ENCODE measurements at places on chromosomes 5 and 9.

GRCh38 chr9:89012294-89013042, 21.2 kb downstream of the S1PR3 start:
- no peak for DNase-seq

- peak; percentile 20 for DNase-seq
Observed at GRCh38 chr9:18122171-18122570, 351.8 kb upstream of the ADAMTSL1 start.

DNA sequence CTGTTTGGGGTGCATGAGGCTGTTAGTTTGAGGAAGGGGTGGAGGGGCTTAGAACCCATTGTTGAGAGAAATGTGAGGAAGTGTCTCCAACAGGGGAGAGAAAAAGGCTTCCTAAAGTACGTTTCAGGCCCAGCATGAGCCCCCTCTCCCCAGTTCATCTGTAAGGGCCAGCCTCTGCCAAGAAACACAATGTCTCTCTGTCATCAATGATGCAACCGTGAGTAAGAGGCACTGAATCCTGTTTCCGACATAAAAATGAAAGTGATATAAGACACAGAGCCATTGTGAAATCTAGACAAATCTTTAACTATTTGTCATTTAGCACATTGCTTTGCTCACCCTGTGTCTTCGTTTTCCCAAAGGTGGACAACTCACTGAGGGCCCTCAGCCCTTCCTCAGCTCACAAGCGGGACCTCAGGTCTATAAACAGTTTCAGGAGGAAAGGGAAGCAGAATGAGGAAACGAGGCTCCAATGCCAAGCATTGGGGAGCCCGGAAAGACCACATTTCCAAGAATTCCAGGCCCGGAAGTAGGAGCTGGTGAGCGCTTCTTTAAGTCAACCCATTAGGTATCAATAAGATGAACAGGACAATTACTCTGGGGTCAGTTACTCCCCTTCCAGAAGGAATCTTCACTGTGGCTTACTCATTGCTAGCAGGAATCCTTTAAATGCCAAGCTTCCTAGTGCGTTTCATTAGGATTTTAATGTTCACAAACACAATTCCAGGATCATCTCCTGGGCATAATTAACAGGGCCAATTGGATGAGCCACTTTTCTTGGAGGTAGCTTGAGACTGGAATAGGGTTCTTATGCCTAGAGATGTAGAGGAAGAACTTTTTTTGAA, 59.0 kb upstream of the KLF4 start:
- peak; percentile 87 for DNase-seq

DNA sequence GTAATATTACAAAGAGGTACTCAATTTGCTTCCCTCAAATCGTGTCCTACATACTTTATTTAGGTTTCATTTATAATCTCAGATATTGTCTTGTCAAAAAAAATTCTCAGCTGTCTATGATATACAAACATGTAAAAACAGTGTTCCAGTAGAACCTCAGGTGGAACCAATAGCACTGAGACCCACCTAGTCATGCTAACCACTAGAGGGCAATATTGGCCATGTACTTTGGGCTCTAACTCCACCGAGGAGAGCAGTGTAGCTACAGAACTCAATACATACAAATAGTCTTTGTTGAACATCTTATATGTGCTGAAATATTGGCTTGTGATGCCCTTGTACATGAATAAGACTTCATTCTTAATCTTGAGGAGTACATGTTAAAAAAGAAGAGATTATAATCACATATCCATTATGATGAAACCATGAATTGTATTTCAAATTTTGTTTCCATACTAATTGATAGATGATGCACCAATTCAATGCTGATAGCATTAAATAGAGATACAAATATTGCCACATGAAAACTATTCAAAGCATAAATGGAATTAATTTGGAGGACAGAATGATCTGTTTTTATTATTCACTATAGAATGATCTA, 71.2 kb upstream of the CNTLN start:
- DNase-seq = peak; percentile 55

- DNase-seq = no peak
Observed at GRCh38 chr9:134565316-134565915, 76.2 kb upstream of the COL5A1 start.

GRCh38 chr5:177358370-177358819, 671 bp downstream of the RGS14 start:
- DNase-seq = no peak

DNA sequence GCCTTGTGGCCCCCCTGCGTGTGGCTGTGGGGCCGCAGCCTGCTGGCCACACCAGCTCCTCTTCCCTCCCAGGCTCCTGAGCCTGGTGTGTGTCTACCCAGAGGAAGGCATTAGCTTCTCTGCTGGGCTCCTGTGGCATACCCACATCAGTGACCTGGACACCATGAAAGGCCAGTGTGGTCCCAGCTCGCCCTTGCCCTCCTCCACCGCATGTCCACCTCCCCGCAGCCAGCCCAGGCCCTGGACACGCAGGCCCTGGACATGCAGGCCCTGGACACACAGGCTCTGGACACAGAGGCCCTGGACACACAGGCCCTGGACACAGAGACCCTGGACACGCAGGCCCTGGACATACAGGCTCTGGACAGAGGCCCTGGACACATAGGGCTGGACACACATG, 153.4 kb upstream of the PPP1R26 start:
- no peak for DNase-seq

- DNase-seq = no peak
Observed at GRCh38 chr9:133969681-133970580, 22.2 kb downstream of the VAV2 start.

DNA sequence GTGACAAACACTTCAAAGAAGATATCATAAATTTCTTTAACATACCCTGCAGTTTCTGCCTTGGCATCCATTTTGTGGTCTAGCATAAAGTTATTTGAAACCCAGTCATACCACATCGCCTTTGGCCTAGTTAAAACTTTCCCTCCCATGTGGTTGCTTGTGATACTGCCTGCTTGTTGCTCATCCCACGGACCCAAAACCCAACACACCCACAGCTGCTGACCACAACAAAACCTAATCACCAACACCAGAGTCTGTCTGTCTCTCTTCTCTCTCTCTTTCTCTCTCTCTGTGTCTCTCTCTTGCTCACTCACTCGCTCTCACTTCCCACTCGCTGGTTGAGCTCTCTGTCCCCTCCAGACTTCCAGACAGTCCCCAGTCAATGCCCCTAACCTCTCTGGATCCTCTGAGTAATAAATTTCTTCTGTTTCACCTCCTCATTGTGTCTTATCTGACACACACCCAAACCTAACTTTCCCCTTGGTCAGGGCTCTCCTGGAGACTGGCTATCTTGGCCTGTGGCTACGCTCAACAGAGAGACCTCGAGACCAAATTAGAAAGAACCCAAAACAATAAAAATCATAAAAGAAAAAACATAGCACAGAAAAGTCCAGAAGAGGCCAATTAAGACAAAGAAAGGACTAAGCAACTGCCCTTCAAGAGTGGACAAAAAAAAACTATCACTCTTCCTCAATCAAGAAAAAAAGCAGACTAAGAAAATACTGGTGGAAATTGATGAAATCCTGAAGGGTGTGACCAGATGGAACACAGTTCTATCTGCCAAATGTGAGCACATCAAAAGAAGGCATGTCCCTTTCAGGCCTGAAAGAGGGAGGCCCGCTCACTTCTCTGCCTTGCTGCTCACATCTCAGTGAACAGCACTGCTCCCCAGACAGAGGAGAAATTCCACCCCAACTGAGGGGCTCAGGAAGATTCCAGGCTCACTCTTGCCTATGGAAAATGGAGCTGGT, 41.5 kb downstream of the TTLL11 start:
- no peak for DNase-seq

DNA sequence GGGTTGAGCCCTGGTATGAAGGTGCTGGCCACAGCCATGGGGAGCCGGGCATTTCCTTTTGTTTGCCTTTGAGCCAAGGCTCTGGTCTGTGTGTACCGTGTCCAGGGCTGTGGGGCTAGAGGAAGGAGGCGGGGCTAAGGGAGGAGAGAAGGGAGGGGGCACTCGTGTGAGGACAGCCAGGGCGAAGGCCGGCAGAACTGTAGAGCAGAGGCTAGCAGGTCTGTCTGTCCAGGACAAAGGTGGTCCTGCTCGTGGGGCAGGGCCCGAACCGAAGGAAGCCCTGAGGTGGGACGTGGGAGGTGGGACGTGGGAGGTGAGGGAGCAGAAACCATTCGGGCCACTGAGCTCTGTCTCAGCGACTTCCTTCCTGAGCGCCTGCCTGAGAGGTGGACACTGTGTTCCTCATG, 41.3 kb upstream of the TESK1 start:
- no peak for DNase-seq

- no peak for DNase-seq
Observed at GRCh38 chr9:92711844-92712243, 41.9 kb upstream of the IPPK start.

GRCh38 chr5:139266236-139266635, 27.3 kb upstream of the MATR3 start:
- DNase-seq = no peak

DNA sequence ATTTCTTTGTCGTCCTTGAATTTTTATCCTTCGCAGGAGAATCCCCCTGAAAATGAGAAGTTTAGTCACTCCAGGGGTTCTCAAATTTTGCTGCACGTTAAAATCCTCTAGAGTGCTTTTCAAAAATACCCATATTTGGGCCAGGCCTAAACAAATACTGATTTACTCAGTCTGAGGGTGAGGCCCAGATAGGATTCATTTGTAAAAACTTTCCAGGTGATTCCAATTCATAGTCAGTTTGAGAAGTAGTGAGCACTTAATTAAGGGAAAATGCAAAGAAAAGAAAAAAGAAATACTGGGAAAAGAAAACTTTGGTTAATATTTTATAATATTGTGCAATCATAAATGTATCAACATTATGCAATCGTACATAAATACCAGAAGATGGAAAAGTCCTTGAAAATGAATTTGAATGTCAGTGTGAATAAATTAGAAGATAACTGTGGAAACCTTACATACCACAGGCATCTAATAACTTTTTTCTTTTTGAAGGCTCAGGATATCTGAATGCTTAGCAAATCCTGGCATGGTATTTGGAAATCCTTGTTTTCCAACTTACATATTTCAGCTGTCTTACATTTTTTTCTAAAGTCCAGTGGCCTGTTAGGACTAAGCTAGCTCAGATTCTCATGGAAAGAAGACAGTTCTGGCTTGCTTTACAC, 116.5 kb upstream of the DAPK1 start:
- peak; percentile 54 for DNase-seq

- peak; percentile 82 for DNase-seq
Observed at GRCh38 chr5:126624534-126624933, 23.8 kb downstream of the PHAX start.

- DNase-seq = no peak
Observed at GRCh38 chr9:136764301-136764891, at the start of gene LCN15. LCN15 (minus strand) TSS chr9:136764518; CDS start chr9:136764488, 30 bp downstream.

- DNase-seq = peak; percentile 29
Observed at GRCh38 chr5:143471041-143471509, 67.6 kb upstream of the NR3C1 start.

GRCh38 chr5:100654895-100655294, 119.7 kb downstream of the FAM174A start:
- DNase-seq = no peak

Measured in A172 (cell line).